CD8-positive, alpha-beta memory T cell (primary cell): ENCODE measurements at places on chromosomes 5 and 9.

DNA sequence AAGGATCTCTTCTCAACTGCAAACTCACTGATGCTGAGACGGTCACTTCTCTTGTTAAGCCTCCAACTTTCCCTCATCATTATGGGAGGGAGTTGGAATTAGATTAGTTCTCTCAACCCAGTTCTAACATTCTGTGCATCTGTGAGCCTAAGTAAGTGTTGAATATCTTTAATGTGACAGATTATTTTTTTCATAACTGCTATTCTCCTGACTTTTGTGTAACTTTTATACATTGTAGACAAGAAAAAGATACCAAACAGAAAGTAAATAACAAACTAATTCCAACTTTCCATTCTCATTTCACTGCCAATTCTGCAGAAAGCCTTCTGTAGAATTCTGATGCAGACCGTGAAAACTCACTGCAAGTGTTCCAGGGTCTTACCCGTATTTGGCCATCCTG, 813.5 kb downstream of the TLE4 start:
- no peak for DNase-seq

DNA sequence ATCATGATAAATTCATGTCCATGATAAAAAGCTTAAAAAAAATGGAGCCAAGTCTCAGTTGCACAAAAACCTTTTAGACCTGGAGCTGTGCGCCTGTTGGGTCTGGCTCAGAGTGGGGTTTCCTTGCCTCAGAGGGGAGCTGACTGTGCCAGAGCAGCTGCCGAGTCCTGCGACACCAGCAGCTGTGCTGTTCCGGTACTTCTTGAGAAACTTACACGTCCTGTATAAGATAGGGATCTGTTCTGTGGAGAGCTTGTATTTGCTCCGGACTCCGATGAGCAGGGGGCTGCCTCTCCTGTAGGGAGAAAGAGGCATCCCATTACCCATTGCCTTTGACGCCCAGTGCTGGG, 28.6 kb downstream of the GFPT2 start:
- DNase-seq = no peak

GRCh38 chr5:112977440-112977861, 853 bp downstream of the DCP2 start:
- no peak for DNase-seq

DNA sequence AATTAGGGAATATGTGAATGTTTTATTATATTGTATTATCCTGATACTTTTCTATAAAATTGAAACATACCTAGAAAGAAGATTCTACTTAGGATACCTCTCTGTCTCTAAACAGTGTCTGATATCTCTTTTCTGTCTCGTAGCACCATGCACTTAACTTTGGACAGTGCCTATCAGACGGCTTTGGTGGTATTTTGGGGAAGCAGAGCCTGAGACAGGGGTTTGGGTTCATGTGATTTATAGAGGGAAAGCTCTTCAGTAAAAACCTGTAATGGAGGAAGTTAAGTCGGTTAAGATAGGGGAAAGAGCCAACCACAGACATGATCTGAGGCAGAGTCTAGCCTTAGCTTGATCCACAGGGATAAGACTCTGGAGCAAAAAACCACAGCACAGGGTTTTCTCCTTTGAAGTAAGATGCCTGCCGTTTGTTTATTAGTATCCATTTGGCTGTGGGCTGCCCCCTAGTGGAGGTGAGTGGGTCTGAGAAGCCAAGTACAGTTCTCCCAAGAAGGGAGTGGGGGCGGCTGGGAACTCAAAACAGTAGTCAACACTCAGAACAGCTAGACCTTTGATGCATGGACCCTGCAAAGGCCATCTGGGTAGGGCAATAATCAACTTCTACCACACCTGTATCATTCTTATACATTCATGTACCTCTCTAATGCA, 141.2 kb upstream of the ASTN2 start:
- DNase-seq = no peak

DNA sequence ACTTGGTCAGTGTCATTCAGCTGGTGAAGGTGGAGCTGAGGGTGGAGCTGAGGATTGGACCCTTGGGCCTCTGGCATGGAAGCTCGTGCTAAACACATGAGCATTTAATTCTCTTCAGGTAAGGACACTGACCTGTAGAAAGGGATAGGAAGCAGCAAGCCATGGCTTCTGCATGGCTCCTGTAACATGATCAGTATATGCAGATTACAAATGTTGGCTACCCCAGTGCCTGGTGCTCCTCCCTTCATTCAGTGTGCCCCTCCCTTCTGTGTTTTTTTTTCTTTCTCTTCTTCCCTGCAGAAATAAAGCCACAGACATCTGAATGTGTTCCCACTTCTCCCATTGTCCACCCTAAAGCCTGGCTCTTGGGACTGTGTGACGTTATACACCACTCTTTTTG, 52.9 kb downstream of the ARHGAP26 start:
- DNase-seq = no peak

GRCh38 chr9:95140821-95141220, 176.7 kb downstream of the FANCC start:
- no peak for DNase-seq

GRCh38 chr9:26904671-26905070, 12.1 kb upstream of the CAAP1 start:
- no peak for DNase-seq

DNA sequence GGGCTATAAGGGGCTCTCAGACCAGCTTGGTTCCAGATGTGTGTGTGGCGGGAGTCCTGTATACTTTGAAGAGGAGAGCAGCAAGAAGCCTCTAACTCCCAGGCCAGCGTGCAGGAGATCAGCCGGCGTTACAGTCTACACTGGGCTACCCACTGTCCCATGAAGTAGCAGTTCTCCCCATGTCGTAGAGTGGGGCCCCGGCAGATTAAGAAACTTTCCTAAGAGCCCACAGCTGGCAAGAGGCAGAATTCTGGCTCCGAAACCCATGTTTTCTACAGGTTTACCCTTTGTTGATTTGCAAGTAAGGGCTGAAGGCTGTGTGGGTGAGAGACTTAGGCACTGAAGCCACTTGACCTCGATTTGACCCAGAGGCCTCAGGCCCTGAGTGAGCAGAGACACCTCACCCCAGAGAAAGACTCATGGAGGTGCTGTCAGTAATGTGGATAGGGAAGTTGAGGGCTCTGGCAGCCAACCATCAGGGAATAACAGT, 881 bp upstream of the B4GALT1 start:
- DNase-seq = peak; percentile 21

DNA sequence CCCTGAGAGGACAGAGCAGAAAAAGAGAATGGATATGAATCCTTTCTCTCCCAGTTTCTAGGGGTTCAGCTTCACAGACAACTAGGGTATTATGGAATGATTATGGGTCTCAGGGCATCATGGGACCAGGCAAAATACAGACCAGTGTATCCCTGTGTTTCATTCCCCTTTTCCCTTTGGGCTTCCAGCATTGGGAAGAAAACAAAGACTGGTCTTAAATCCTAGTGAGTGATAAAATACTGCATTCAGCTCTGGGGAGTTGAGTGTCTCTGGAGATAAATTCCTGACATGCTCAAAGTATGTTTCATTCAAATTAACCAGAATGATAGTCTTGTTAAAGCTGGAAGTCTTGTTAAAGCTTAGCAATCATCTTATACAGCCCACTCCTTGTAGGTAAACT, 2.4 kb upstream of the POU4F3 start:
- DNase-seq = no peak

DNA sequence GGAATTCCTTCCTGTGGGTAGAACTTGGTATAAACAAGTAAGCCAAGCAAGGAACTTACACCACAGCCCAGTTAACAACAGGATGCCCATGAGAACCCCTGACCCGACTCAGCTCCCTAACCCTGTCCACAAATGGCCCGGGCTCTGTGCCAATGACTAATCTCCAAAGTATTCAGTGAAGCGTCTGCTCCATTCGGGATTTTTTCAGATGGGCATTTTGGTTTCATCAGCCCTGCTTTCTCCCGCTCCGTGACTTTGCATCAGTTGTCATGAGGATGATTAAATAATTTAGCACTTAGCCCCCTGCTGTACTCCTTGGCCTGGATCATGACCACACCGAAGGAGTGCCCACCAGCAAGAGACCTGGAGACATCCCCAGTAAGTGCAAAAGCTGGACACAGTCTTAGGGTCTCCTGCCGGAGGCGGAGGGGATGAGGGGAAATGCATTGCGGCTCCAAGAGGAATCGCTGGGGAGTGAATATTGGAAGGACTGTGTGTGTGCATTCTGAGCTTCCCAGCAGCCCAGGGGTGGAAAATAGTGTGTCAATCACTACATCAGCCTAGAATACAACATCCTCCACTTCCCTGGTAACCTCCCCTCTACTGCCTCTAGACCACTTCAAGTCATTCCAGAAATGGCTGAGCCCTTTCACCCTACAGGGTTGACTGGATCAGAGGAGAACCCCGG, 41.4 kb upstream of the DNAH5 start:
- DNase-seq = no peak

GRCh38 chr5:158992037-158992740, 107.5 kb downstream of the EBF1 start:
- DNase-seq = no peak

DNA sequence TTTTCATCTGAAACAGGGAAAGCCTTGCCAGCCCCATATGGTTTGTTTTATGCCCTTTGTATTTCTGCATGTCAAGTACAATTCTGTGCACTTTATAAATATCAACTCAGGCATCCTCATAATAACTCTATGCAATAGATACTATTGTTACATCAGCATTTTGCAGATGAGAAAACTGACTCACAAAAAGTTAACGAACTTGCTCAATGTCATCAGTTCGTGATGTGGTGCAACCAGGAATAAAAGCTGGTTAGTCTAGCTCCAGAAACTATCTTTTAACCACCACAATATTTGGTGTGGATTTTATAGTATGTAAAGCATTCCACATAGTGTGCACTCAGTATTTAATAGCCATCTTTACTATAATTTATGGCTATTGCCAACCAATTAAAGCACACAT, 134.9 kb downstream of the MRPS30 start:
- DNase-seq = no peak

- no peak for DNase-seq
Observed at GRCh38 chr5:141172381-141173204, at the start of gene PCDHB7. Gene PCDHB7 (plus strand): TSS chr5:141172644. CDS start chr5:141172836, 192 bp downstream.

DNA sequence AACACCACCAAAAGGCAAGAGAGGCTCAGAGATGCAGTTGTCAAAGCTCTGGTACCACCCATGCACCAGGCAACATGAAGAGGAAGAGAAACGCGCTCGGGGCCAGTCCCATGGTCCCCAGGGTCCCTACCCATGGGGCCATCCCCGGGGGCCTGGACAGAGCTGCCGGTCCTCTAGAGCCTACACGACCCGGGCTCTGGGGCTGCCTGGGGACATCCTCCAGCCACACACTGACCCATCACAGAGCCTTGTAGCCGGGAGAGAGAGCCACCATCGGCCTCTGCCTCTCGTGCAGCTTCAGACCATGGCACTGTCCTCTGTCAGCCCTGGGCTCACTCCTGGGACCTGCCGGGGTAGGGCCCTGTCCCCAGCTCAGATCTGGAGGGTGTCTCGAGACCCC, 23.7 kb downstream of the VAV2 start:
- DNase-seq = no peak

GRCh38 chr9:77906991-77907390, 124.6 kb downstream of the GNAQ start:
- DNase-seq = no peak

GRCh38 chr5:63963080-63963735, 963 bp upstream of the HTR1A start:
- DNase-seq = no peak

DNA sequence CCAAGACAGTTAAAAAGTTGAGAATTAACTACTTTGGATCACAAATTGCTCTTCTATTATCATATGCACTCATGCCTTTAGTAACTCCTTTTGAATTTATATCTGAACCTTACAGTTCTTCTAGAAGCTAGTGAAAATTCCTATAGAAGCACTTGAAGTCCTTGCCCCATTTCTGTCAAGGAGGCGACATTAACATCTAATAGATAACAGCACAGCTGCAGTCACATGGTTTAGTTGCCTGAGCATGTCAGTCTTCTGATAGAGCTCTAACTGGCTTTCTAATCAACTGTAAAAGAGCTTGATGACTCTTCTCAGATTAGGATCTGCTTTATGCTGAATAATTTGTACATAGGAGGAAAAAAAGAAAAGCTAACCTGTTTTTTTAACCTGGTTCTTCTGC, 9.0 kb downstream of the RFESD start:
- DNase-seq = no peak

- no peak for DNase-seq
Observed at GRCh38 chr9:71703172-71703872, 65.0 kb downstream of the CEMIP2 start.

DNA sequence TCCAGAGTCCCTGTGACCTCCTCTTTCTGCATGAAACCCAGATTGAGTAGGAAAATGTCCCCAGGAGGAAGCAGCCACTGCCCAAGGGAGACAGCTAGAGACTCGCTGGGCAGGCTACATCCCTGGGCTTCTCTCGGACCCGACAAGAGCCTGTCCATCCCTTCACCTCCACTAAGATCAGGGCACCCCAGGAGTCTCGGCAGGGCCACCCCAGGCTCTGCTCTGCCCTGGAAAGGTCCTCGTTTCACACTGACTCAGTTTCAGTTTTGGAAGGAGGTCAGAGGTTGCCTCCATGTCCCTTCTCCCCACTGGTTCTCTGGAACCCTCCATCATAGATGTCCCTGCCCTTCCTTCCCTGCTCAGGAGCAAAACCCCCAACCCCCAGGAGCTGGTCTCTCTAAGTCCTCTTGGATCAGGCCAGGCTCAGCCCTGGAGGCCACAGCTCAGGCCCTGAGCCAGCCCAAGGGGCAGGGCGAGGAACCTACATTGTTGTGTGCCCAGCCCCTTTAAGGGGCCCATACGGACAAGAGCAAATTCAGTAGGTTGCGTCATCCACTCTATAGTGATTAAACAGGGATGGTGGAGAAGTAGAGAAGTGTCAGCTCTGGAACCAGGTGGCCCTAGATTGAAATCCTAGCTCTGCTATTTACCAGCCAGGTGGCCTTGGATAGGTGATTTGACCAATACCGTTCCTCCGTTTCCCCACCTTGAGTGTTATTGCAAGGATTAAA, 37.4 kb downstream of the C9orf50 start:
- DNase-seq = no peak

GRCh38 chr5:8700222-8700621, 831.3 kb downstream of the MTRR start:
- DNase-seq = no peak

DNA sequence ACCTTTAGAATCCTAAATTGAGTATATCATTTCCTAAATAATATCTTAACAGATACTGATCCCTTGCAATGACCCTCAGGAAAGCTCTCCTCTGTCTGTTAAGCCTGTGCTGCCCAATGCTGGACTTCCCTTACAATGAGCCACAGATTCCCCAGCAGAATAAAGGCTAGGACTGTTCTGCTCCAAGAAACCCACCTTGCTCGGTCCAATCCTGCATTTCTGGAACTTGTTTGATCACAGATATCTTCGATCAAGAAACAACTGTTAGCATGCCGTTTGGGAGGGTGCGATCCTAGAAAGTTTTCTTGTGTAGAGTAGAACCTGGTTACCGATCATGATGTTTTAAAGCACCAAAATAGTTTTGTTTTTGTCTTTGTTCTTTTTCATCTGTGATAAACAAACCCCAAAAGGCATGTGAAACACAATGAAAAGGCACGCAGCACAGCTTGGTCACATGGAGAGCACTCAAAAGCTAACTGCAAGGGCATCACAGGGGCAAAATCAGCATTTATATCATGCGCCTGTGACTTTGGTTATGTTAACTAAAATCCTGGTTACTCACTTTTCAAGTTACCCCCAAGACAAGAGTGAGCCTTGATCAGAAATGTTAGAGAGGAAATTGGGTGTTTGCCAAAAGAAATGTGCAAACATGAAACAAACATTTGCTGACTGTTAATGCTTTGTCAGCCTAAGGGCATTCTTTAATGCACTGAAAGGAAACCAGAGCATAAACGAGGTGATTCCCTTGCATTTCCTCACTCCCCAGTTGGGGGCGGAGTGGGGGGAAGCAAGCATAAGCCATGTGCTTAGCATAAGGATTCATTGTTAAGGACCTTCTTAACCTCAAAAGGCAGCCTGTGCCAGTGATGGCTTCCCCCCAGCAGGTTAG, 61.9 kb upstream of the ADAMTS16 start:
- DNase-seq = no peak
